NCI-H460 (cell line): ENCODE measurements at places on chromosomes 7 and 10. TPM values are rescaled to one million over a fixed set of nuclear protein-coding genes. Genes with fewer than 3 reads are reported as not detected.

GRCh38 chr10:102229810-102230263, 3.7 kb downstream of the ELOVL3 start:
- DNase-seq = peak; percentile 74

- DNase-seq = no peak
Measured at GRCh38 chr7:123746931-123747488, 1.8 kb downstream of the WASL start.

Gene CYP3A4
- total RNA-seq = not detected in 2 replicates

GRCh38 chr10:32002531-32002930, 53.7 kb downstream of the KIF5B start:
- no peak for DNase-seq

Gene NPC1L1
- 0.09 TPM in 1 of 2 replicates, not detected in the other for total RNA-seq

DNA sequence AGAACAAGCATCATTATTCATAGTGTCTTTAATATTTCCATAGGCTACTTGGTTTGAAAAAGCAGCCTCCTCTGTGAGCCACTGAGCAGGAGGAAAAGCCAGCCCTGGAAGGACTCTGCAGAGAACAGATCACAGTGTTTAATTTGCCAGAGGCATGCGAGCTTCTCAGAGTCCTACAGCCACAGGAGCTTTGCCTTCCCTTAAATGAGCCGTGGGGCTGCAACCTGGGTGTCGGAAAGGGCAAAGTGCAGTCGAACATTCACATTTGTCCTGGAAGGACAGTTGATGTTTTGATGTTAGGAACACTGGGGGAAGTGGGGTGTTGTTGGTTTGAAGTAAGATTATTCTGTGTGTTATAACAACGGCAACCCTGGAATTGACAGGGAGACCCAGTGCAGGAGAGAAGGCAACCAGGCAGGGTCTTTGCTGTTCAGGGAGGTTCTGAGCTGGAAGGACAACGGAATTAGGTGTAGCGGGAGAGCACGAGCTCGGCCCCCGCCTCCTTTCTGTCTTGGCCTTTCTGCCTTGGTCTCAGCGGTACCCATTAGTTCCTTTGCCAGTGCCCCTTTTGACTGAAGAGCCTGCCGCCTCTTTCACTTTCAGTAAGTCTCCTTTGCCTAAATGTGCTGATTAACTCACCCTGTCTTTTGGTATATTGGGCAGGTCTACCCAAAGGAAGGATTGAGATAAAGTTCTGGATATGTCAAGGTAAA, 192.3 kb upstream of the PITRM1 start:
- no peak for DNase-seq

GRCh38 chr7:10106609-10107008, 867.1 kb upstream of the PHF14 start:
- no peak for DNase-seq

Gene ATRNL1
- 6.8 and 7.8 TPM in 2 replicates for total RNA-seq

GRCh38 chr10:77531441-77532001, 106.1 kb downstream of the KCNMA1 start:
- DNase-seq = peak; percentile 79

Gene THAP5
- total RNA-seq = 37.9 and 43.7 TPM in 2 replicates

- no peak for DNase-seq
Measured at GRCh38 chr10:99123851-99124250, 111.8 kb downstream of the HPSE2 start.

DNA sequence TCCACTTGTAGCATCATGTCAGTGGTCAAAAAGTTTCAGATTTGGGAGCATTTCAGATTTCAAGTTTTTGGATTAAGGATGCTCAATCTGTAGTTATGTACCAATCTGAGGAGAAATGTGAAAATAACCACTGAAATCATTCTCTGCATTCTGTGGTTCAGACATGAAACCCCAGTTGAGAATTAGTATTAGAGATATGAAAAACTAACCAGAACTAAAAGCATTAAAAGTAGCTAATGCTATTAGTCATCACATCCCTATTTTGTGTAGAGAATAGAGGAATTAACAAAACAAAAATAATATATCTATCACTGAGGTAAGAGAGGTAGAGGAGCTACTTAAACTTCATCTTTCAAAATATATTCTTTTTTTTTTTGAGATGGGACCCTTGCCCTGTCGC, 28.0 kb downstream of the MICU1 start:
- no peak for DNase-seq

DNA sequence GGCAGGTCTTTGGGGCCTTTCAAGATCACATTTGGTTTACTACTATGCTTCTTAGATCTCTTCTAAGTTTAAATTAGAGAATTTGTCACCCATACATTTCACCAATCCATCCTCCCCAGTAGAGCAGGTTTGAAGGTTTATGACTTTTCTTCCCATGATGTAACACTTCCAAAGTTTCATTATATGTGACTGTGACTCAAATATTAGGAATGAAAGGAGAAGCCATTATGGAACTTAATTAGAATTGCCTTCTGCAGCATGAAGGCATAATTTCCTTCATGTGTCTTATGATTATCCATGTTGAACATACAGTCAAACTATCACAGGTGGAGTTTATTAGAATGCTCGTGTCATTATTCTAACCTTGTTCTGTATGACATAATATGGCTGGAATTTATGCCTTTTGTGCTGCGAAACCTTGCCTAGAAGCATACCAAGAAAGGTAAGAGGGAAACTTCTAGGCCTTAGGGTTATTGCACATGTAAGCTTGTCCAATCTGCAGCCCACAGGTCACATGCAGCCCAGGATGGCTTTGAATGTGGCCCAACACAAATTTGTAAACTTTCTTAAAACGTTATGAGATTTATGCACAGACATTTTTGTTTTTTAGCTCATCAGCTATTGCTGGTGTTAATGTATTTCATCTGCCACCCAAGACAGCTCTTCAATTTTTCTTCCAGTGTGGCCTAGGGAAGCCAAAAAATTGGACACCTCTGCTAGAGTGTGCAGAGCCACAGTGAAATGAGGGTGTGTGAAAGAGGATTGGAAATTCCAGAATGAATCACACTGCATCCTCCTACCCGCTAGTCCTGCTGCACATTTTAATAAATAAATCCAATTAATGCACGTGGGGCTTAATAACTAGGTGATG, 133.6 kb downstream of the TMEM26 start:
- DNase-seq = no peak

GRCh38 chr7:43952028-43952427, 25.8 kb downstream of the UBE2D4 start:
- no peak for DNase-seq

Gene ZNF467
- total RNA-seq = 3.3 TPM in 2 replicates

- DNase-seq = peak; percentile 58
Measured at GRCh38 chr10:69716711-69717560, 84.8 kb upstream of the COL13A1 start.

DNA sequence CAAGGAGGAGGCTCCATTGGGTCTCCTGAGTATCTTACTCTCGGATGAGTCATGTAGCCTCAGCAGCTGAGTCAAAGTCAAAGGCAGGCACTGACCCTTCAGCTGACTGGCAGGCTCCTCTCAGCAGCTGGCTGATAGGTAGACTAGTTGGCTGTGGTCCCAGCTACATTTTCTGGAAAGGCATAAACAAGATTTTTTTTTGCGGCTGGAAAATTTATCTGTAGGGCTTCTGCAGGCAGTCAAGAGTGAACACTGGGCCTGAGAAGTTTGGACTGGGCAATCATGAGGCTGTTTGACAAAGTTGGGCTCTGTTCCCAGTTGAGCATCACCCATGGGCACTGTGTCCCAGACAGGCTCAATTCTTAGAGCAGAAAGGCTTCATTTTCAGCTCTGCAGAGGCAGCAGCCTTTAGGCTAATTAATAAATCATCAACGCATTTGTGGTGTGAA, 796.2 kb downstream of the CCSER2 start:
- no peak for DNase-seq

DNA sequence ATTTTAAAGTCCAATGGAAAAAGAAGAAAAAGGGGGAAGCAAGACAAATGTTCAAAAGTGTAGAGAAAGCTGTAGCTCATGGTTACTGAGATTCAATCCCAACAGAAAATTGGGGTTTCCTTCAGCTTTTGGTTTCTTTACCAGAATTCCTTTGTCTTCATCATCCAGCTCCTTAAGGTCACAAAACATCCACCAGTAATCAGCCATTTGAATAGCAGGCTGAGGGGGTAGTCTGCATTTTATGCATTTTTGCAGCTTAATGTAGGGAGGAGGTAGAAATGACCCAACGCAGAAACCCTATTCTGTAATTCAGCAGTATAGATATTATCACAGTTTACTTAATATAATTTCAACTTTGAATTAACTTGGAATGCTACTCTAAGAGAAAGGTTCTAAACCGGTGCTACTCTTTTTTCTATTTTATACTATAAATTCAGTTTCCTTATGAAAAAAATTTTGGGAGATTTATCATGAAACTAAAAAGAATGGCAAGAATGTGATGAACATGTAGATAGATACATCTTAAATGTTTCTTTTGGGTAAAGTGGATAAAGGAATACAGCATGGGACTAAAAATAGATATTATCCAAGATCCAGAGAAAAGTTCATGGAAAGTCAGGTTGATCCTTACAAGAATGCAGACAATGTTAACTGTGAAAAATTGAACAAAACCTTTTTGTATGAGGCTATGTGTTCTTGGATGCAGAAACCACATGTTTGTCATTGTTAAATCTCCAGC, 596.9 kb downstream of the PHTF2 start:
- no peak for DNase-seq

DNA sequence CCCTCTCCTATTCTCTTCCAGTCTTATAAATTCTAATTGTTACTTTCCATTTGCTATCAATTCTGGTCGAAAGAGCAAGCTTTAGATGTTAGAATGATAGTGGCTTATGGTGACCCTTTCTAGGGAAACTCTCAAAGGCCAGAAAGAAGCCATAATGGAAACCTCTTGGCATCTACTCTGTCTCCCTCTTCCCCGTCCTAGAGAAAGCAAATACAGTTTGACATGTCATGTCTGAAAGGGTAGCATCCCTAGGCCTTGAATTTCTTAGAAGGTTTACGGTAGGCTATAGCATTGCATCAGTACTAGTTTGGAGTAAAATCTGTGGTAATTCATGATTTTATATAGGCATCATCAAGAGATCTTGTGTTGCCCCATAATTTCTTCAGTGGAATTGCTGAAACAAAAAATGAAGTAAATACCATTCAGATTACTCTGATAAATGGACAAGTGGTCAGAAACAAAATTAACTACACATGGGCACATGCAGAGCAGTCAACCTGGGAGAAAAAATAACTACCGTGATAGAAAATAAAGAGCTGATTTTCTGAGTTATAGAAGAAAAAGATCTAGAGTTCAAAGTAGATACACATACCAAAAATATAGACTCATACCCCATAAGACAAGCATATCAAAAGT, 4.4 kb downstream of the PRKAR2B start:
- DNase-seq = no peak

Gene DNAH11
- 0.22 and 0.40 TPM in 2 replicates for total RNA-seq

Gene GPR85
- total RNA-seq = 0.09 TPM in 1 of 2 replicates, not detected in the other

Gene TACR2
- total RNA-seq = not detected in 2 replicates

Gene NRG3
- total RNA-seq = not detected in 2 replicates

GRCh38 chr7:91657483-91658071, 222.9 kb downstream of the MTERF1 start:
- no peak for DNase-seq

- no peak for DNase-seq
Measured at GRCh38 chr7:53035499-53036412, at the start of gene POM121L12. TSS of gene POM121L12 (plus strand) at chr7:53035633. CDS start at chr7:53035672, 39 bp downstream.

Gene TUBAL3
- total RNA-seq = 1.6 and 1.9 TPM in 2 replicates

GRCh38 chr10:585502-585901, 104.0 kb downstream of the DIP2C start:
- no peak for DNase-seq

- no peak for DNase-seq
Measured at GRCh38 chr7:102009628-102010027, 192.2 kb downstream of the CUX1 start.

GRCh38 chr10:127576051-127576450, 26.9 kb downstream of the NPS start:
- DNase-seq = no peak

DNA sequence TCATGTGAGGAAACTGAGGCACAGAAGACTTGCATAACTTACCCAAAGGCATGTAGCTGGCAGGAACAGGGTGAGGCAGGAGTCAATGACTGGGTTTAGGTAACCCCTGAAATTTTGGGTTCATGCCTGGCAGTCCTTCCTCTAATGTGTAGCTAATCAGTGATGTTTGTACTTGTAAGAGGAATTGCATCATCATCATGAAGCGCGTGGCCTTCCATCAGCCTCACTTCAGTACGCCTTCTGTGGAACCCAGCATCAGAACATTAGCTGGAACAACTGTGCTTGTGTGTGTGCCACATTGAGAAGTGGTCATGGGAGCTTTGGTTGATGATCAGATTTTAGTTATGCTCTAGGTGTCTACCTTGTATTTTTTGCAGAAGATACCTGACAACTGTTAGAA, 18.2 kb upstream of the STMP1 start:
- no peak for DNase-seq

Gene COL28A1
- total RNA-seq = 0.12 and 0.29 TPM in 2 replicates
